ENCODE measurements at places on chromosomes 1 and 21. TPM values are rescaled to one million over a fixed set of nuclear protein-coding genes. Genes with fewer than 3 reads are reported as not detected.

The NPHS2 gene
- not detected for total RNA-seq

The OPRD1 gene
- not detected for total RNA-seq

The KCNQ4 gene
- total RNA-seq = not detected

The AMY1B gene
- not detected for total RNA-seq

The FAM72C gene
- total RNA-seq = 0.09 TPM

The TFAP2E gene
- total RNA-seq = 0.16 TPM

The C4BPB gene
- total RNA-seq = not detected

The CR1 gene
- total RNA-seq = not detected

The KLF17 gene
- not detected for total RNA-seq

The KIF26B gene
- 1.3 TPM for total RNA-seq

The OR2T4 gene
- total RNA-seq = not detected

The OR2L5 gene
- not detected for total RNA-seq

The SLAMF8 gene
- total RNA-seq = not detected

The DMBX1 gene
- total RNA-seq = not detected

All from bronchial smooth muscle cell (primary cell).